ENCODE measurements at places on chromosomes 2 and 18. TPM values are rescaled to one million over a fixed set of nuclear protein-coding genes. Genes with fewer than 3 reads are reported as not detected.

PEX13 gene
- total RNA-seq = 8.6 TPM

CAPN14 gene
- 0.20 TPM for total RNA-seq

GRCh38 chr18:51559902-51560287 is 362.4 kb upstream of the MEX3C start:
- no peak for DNase-seq

GRCh38 chr18:48577478-48578190 is 38.8 kb downstream of the CTIF start:
- no peak for DNase-seq

DNA sequence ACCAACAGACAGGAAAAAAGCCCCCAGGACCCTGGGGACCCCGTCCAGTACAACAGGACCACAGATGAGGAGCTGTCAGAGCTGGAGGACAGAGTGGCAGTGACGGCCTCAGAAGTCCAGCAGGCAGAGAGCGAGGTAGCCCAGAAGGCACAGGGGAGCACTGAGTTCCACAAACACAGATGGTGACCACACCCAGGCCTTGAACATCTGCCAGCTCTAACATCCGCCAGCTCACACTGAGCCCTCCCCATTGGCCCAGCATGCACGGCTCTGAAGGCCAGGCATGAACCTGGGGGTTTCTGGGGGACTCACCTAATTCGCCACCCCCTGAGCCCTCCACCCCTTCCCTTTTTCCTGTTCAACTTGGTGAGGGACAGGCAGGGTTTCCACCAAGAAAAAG is 25.6 kb upstream of the PRLH start:
- DNase-seq = no peak

DNA sequence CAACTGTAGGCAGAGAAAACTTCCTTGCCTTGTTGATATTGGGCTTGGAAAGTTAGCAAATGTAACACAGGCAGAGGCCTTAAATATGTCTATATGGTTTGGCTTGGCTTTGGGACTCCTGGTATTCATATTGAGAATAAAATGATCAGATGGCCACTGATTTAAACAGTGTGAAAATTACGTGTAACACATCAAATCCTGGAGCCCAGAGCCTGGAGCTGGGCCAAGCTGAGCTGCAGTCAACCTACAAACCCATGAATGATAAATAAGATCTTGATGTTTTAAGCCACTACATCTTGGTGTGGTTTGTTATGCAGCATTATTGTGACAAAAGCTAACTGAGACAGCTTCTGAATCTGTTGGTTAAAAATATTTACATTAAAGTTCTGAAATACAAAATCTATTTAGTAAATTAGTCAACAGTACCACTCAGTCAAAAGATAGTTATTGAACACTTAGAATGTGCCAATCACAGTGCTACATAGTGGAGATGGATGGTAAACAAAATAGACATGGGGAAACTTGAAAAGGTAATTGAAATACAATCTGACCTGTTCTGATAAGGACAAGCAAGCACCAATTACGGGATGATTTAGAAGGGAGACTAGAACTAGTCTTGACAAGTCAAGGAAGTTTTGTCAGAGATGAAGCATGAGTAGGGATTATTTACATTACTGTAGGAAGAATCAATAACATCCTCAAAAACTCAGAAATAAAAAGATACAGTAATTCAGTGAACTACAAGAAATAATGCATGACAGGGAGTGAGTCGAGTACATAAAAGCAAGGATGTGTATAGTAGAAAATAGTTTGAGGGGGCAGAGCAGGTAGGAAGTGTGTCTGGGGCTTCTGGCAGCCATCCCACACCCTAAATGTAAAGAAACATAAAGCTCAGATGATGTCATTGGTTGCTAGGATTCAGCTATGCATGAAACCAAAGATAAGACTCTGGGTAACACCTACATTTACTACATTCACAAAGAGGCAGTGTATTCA is 157.7 kb downstream of the HNMT start:
- no peak for DNase-seq

- DNase-seq = no peak
Measured at GRCh38 chr2:70723286-70723885, 44.6 kb downstream of the ADD2 start.

GRCh38 chr2:233835230-233836186 is 18.8 kb downstream of the HJURP start:
- DNase-seq = no peak

GRCh38 chr18:54532222-54532621 is 58.8 kb upstream of the DYNAP start:
- no peak for DNase-seq

DNA sequence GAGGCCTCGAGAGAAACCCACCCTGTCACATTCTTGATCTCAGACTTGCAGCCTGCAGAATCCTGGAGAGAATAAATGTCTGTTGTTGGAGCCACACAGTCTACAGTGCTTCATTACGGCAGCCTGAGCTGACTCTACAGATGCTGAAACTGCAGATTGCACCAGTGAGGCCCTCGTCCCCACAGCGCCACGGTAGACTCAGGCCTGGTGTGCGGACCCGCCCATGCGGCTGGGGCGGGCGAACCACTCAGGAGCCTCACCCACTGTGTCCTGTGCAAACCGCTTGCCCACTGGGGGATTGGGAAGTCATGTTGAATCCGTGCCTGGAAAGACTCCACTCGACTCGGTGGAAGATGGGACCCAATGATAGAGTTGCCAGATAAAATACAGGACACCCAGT is 125.2 kb upstream of the COPS8 start:
- no peak for DNase-seq

- DNase-seq = no peak
Measured at GRCh38 chr18:80050797-80051196, 16.6 kb downstream of the RBFA start.

- no peak for DNase-seq
Measured at GRCh38 chr2:85112906-85113625, 20.1 kb upstream of the TCF7L1 start.

DNA sequence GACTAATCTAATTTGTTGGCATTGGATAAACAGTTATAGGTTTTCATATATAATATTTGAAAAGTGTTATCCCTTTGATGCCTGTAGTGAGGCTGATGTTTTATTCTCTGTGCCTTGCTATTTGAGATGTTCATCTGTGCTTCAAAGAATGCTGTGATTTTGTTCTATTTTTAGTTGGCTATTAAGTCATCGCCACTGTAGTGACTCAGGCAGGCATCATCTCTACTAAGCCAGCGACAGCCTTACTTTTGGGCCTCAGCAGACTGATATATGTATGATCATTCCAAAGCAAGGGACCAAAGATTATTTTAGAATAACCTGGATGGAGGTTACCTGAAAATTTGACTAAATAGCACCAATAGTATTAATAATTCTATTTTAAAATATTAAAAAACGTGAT is 1674.5 kb upstream of the NXPH2 start:
- no peak for DNase-seq
